ENCODE measurements at places on chromosomes 12 and 14. TPM values are rescaled to one million over a fixed set of nuclear protein-coding genes. Genes with fewer than 3 reads are reported as not detected.

Gene ANKS1B
- total RNA-seq, result not detected

Gene MVK
- total RNA-seq, result 9.4 TPM

Gene LBHD2
- not detected for total RNA-seq

Gene ADGRD1
- 0.50 TPM for total RNA-seq

Gene DEPDC4
- total RNA-seq, result 0.16 TPM

GRCh38 chr12:92000597-92000996 lies 145.0 kb downstream of the BTG1 start:
- no peaks in the 10 kb centered on the region for H3K36me3 ChIP-seq
- H3K4me1 ChIP-seq, result peaks cover 3% of the 10 kb centered on the region
- no peak for DNase-seq
- no peak overlapping the region for H3K27ac ChIP-seq
- H3K27me3 ChIP-seq, result no peaks in the 10 kb centered on the region
- H3K4me3 ChIP-seq, result no peak overlapping the region

DNA sequence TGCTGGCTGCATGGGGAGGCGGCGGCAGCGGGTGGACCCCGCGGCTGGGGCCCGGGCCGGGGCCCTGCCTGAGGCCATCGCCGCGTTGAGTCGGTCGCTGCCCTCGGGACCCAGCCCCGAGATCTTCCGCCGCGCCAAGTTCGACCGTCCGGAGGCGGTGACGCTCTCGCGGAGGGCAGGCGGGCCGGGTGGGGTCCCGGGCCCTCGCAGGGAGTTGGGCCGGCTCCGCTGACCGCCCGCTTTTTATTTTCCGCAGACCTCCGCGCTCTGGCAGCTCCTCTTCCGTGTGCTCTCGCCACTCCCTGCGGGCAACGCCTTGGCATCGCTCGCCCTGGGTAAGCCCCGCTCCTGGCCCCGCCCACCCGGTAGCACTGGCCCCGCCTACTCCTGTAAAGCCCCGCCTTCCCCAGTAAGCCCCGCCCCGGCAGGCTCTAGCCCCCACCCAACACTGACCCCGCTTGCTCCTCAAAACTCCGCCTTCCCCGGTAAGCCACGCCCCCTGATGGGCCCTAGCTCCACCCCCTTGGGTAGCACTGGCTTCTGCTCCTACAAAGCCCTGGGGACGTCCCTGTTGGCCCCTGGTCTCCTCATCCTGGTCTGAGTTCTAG lies 424 bp downstream of the TEDC1 start:
- peak; percentile 91 for DNase-seq
- H3K4me1 ChIP-seq, result peaks cover 42% of the 10 kb centered on the region
- peak overlapping the region; percentile 50 for H3K4me3 ChIP-seq
- peaks cover 9% of the 10 kb centered on the region for H3K36me3 ChIP-seq

DNA sequence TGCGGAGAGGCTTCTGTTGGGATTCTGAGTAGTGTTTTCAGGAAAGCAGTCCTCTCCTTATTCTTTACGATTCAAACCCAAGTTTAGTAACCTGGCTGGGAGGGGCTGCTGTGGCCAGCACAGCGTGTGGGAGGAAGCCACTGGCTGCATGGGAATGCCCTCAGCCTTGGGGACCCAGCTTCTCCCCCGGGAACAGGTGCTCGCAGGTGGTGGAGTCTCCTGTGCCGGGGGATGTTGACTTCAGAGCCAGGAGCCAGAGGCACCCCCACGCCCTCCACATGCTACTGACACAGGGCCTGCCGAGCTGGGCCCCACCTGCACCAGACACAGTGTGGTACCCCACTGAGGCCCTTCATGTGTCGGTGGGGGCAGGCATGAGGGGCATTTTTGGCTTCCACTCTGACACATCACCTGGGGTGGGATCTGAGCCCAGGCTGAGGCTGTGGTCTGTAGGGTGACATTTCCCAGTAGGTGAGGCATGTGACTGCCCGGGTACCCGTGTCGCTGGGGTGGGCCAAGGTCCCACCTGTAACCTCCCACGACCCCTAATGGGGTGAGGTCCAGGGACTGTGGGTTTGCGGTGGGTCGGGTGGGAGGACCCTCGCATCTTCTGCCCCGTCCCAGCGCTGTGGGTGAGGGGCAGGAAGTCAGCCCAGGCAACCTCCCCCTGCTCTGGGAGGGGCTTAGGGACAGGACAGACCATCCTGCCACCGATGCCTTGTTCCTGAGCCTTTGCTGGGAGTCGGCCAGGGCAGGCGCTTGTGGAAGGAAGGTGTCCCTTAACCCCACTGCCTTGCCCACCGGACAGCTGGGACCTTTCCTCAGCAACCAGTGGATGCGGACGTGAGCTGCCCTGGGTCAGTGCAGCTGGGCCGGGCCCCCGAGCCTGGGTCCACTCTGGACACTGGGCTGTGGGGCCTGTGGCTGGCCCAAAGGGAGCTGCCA lies 26.5 kb downstream of the MTA1 start:
- H3K4me1 ChIP-seq, result no peaks in the 10 kb centered on the region
- H3K36me3 ChIP-seq, result peaks cover 16% of the 10 kb centered on the region

DNA sequence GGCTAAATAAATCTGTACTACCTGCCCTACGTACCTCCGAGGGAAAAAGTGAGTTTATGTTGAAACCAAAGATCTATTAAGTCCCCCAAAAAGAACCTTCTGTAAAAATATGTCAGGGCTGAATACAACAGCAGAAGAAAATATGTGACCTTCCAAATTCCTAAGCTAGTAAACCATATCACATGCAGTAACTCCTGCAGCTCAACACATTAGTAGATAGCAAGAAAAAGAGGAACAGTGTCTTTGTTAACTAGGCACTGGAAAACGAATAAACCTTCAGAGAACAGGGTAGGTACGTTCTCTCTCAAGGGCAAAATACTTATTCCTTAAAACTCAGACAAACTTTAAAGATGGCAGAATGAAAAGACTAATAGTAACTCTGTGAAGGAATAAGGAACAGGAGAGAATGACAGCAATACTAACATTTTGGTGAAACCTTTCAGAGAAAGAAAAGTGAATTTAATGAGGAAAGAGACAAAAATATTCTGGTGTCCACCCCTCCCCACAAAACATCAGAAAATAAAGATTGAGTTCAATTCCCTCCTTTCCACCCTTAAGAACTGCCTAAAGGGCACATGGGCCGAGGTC lies 18.0 kb downstream of the CBX5 start:
- no peaks in the 10 kb centered on the region for H3K27me3 ChIP-seq
- no peak overlapping the region for H3K27ac ChIP-seq
- H3K4me1 ChIP-seq, result peaks cover 13% of the 10 kb centered on the region
- peaks cover 4% of the 10 kb centered on the region for H3K36me3 ChIP-seq
- DNase-seq, result no peak

- H3K27me3 ChIP-seq, result no peaks in the 10 kb centered on the region
- no peak overlapping the region for H3K4me3 ChIP-seq
- DNase-seq, result no peak
- no peak overlapping the region for H3K27ac ChIP-seq
- no peaks in the 10 kb centered on the region for H3K4me1 ChIP-seq
- H3K36me3 ChIP-seq, result no peaks in the 10 kb centered on the region
Observed at GRCh38 chr12:100539202-100539601, 34.3 kb upstream of the GAS2L3 start.

DNA sequence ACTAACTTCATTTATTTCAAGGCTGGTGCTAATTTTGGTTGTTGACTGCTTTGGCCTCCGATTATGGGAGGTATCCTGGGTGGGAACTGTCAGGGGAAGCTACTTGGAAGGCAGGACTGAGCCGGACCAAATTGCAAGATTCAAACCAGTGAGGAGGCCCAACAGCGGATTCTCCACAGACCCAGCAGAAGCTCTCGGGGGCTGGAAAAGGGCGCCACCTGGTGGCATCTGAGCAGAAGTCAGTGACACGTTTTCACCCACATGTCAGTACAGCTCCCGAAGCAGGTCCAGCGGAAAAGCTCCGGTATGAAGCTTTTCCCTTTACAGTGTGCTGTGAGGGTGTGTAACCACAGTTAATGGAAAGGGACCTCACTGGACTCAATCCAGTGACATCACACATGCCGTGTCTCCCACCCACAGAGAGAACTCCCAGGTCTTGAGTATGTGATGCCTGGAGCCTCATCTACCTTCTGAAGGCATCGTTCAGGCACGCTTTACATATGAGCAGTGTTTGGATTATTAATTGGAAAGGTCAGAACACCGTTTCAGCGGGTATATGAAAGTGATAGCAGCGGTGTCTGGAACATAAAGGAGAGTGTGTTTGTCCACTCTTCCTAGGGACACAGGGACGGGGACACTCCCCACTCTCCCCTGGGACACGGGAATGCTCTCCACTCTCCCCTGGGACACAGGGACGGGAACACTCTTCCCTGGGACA lies 3.6 kb upstream of the P2RX2 start:
- no peaks in the 10 kb centered on the region for H3K36me3 ChIP-seq
- DNase-seq, result peak; percentile 91
- no peak overlapping the region for H3K4me3 ChIP-seq
- H3K27me3 ChIP-seq, result peaks cover 27% of the 10 kb centered on the region
- H3K27ac ChIP-seq, result no peak overlapping the region

GRCh38 chr12:32788405-32788804 lies 32.7 kb upstream of the YARS2 start:
- H3K4me3 ChIP-seq, result no peak overlapping the region
- no peaks in the 10 kb centered on the region for H3K4me1 ChIP-seq
- DNase-seq, result no peak
- H3K27me3 ChIP-seq, result no peaks in the 10 kb centered on the region
- no peak overlapping the region for H3K27ac ChIP-seq

GRCh38 chr14:48857366-48857765 lies 728.8 kb downstream of the RPS29 start:
- DNase-seq, result no peak
- no peaks in the 10 kb centered on the region for H3K36me3 ChIP-seq
- H3K27ac ChIP-seq, result no peak overlapping the region

- no peak overlapping the region for H3K4me3 ChIP-seq
- no peaks in the 10 kb centered on the region for H3K4me1 ChIP-seq
- H3K36me3 ChIP-seq, result no peaks in the 10 kb centered on the region
- H3K27ac ChIP-seq, result no peak overlapping the region
- no peaks in the 10 kb centered on the region for H3K27me3 ChIP-seq
Observed at GRCh38 chr14:38238332-38238731, 17.6 kb downstream of the CLEC14A start.

DNA sequence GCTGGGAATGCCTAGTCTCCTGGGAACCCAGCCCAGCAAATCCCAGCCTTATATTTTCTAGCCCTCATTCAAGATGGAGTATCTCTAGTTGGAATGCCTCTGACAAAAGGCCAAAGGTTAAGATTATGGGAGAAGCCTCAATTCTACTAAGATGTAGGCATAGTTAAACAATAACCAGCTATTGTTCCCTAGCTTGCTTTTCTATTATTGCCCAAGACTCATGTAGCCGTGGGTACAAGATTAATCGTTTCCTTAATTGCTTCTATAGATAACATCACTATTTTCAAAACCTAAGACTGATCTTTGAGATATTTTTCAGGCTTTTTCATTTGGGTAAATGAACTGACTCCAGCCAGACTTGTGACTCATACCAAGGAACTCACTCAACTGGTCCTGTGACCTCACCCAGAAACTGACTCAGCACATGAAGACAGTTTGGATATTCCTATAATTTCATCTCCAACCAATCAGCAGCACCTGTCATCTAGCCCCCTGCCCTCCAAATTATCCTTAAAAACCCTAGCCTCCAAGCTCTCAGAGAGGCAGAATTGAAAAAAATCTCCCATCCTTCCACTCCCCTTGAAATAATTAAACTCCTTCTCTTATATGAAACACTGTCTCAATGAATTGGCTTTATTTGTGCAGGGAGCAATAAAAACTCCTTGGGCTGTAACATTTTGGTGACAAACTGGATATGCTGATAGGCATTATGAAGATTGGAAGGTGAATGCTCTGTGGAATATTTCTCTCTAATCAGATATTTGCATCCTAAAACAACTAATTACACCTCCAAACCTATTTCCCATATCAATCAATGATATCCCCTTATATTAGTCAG lies 589.0 kb downstream of the C12orf50 start:
- H3K27ac ChIP-seq, result no peak overlapping the region
- H3K4me1 ChIP-seq, result no peaks in the 10 kb centered on the region
- no peak for DNase-seq
- no peaks in the 10 kb centered on the region for H3K36me3 ChIP-seq
- no peak overlapping the region for H3K4me3 ChIP-seq
- no peaks in the 10 kb centered on the region for H3K27me3 ChIP-seq

DNA sequence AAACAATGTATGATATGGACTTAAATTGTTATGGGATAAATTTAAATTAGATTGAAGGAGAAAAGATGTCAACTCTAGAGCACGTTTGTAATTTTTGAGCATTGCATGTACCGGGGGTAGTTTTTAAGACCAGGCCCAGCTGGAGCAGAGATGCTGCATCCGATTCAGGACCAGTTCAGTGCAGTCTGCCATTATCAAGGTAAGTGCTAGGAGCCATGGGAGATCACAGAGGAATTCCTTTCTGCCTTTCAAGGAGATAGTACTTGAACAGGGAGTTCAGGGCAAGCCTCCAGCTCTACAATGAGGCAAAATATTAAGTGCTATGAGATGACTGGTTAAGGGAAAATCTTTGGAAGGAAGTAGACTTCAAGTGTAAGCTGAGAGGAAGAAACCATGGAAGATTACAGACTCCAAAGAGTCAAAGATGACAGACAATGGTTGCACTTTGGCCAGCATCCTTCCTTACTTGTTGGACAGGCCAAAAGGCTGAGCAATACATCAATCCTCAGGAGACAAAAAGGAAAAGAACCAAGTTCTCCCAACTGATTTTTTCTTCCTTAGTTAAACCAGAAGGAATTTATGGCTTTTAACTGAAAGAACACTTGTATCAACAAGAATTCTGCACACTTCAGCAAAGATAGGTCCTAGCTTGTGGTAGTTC lies 113.2 kb upstream of the HIF1A start:
- H3K4me1 ChIP-seq, result no peaks in the 10 kb centered on the region
- H3K36me3 ChIP-seq, result no peaks in the 10 kb centered on the region
- DNase-seq, result no peak
- no peak overlapping the region for H3K27ac ChIP-seq
- H3K27me3 ChIP-seq, result no peaks in the 10 kb centered on the region

DNA sequence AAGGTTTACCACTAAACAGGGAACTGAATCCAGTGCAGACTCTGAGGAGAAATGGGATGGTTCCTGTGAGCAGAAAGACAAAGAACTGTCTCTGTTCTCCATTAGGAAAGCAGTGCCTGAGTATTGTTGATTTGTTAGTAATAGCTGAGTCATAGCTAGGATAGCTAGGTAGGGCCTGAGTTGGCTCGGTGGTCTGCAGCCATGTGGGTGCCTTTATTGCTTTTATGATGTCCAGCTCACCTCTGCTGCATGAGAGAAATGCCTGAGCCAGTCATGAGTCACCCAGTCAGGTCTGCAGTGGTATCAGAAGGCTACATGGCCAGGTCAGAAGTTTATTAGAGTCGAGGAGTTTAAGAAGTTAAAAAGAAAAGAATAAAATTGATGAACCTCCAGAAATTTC lies 24.2 kb downstream of the TRHDE start:
- no peaks in the 10 kb centered on the region for H3K4me1 ChIP-seq
- H3K36me3 ChIP-seq, result no peaks in the 10 kb centered on the region
- H3K27ac ChIP-seq, result no peak overlapping the region
- H3K4me3 ChIP-seq, result no peak overlapping the region

GRCh38 chr12:91577586-91578539 lies 395.2 kb upstream of the DCN start:
- no peak overlapping the region for H3K4me3 ChIP-seq
- DNase-seq, result peak; percentile 55
- H3K27ac ChIP-seq, result no peak overlapping the region
- H3K36me3 ChIP-seq, result no peaks in the 10 kb centered on the region

GRCh38 chr12:42946871-42947381 lies 357.4 kb upstream of the PRICKLE1 start:
- H3K27ac ChIP-seq, result no peak overlapping the region
- H3K4me1 ChIP-seq, result no peaks in the 10 kb centered on the region
- H3K4me3 ChIP-seq, result no peak overlapping the region
- DNase-seq, result no peak
- H3K36me3 ChIP-seq, result no peaks in the 10 kb centered on the region

All from natural killer cell (primary cell).